CD4-positive, alpha-beta T cell treated with Interleukin-4 for 4 hours (primary cell): ENCODE measurements at places on chromosomes 6 and 20.

DNA sequence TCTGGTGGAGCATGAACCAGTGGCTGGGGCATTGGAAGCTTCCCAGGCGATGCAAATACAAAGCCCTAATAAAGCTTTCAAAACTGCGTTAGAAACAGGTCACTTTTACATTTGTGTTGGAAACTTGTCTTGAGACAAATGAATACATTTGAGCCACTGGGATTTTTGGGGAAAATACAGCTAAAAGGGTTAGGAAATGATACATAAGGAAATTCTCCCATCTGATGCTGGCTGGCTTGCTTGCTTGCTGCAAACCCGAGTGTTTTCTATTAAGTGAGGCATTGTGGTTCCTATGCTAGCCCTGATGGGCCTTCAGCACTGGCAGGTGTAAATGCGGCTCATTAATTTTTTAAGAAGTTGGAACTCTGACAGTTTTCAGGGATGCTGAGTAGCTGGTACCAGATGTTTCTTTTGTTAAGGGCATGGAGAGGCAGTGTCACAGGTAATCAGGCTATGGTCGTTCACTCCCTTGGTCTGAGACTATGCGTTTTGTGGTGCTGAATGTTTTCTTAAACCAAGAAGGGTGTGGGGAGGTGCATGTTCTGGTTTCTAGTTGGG lies 35.2 kb downstream of the RREB1 start:
- no peak for DNase-seq

- DNase-seq: no peak
Measured at GRCh38 chr6:3506200-3506599, 49.4 kb upstream of the SLC22A23 start.

DNA sequence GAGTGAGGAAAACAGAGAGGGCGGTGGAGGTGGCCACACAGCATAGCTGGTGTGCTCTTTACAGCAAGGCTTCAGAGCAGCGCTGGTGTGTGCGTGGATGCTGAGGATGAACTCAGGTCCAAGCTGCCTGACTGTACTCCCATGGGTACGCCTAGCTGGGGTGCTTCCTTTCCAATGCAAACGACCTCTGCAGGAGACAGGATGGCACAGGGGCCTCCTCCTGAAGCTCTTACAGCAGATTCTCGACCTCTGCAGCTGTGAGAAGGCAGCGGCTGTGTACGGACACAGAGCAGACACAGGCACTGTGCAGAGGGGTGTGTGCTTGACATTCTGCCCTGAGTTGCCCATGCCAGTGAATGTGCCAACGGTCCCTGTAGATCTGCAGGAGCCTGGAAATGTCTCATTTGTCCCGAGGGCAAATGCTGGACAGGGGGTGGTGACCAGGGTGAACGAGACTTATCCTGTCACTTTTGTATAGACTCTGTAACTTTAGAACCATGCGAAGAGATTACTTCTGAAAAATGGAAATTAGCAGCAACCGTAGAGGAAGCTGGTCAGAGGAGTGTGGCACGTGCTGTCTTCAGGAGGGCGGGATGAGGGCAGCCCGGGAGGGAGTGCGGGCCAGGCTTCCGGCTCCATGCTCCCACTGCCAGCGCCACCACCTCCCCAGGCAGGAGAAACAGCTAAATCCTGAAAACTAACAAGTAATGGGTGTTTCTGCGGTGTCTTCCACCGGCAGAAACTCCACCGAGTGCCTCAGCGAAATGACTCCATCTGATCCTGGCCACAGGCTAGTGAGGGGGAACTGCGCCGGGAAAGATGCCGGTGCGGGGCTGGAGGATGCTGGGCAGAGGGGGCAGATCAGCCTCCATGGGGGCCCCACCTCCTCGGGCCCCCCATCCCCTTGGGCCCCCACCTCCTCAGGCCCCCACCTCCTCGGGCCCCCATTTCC lies 120.9 kb upstream of the RPS6KA2 start:
- DNase-seq: no peak

DNA sequence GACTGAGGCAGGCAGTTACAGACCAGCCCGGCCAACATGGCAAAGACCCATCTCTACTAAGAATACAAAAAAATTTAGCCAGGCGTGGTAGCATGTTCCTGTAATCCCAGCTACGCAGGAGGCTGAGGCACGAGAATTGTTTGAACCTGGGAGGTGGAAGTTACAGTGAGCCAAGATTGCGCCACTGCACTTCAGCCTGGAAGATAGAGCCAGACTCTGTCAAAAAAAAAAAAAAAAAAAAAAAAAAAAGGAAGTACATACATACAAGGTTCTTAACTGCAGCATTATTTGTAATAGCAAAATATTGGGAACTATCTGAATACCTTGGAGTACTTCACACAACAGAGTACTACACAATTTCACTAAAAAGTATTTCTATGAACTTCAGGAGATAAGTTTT lies 183.5 kb upstream of the OLIG3 start:
- no peak for DNase-seq

- no peak for DNase-seq
Measured at GRCh38 chr6:167919349-167919748, 78.1 kb upstream of the KIF25 start.

GRCh38 chr20:50645253-50646068 lies 45.9 kb downstream of the RIPOR3 start:
- no peak for DNase-seq

GRCh38 chr6:53707108-53707897 lies 41.7 kb upstream of the KLHL31 start:
- DNase-seq: no peak

- no peak for DNase-seq
Measured at GRCh38 chr6:130167655-130168054, 55.1 kb downstream of the SAMD3 start.

DNA sequence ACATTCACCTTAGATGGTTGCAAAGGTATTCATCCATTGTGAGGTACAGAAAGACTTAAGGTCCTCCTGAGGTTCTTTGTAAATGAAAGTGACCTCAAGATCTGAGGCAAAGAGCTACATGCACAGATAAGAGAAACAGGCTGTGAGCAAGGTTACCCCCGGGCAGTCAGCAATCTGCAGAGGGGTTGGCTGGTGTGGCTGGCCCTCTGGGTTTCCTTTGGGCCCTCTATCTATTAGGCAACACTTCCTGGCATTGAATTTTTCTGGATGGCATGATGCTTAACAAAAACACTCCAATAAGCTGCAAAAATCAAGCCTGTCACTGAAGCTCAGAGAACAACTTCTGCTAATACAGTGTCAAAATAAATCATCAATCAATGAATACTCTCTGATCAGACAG lies 48.9 kb upstream of the RALGAPA2 start:
- no peak for DNase-seq

DNA sequence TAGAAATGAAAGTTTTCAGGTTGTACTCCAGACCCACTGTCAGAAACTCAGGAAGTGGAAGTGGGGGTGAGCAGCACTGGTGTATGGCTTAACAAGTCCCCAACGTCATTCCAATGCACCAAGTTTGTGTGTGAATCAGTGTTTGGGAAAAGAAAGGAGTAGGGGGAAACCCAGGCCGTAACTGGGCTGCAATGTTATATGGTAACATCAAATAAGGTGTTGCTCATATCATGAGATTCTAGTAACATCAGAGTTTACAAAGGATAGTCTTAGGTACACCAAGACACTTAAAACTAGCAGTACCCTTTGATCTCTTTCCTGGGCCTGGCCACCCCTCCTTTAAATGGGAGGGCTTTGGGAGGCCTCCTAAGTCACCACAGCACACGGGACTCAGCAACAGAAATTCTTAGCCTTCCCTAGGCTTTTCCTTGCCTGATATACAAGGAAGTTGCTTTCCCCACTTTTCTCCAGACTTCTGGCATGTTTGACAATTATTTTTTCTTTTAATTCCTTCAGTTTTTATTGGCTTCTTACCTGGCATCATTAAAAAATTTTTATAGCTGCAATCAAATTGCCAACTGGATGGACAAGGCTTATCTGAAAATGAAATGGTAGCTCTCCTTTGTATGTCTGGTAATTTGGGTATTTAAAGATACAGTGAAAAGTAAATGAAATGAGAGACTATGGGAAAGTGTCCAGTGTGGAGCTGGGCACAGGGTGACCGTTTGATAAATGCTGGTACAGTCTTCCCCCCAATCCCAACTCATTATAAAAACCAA lies 15.1 kb downstream of the E2F3 start:
- no peak for DNase-seq

DNA sequence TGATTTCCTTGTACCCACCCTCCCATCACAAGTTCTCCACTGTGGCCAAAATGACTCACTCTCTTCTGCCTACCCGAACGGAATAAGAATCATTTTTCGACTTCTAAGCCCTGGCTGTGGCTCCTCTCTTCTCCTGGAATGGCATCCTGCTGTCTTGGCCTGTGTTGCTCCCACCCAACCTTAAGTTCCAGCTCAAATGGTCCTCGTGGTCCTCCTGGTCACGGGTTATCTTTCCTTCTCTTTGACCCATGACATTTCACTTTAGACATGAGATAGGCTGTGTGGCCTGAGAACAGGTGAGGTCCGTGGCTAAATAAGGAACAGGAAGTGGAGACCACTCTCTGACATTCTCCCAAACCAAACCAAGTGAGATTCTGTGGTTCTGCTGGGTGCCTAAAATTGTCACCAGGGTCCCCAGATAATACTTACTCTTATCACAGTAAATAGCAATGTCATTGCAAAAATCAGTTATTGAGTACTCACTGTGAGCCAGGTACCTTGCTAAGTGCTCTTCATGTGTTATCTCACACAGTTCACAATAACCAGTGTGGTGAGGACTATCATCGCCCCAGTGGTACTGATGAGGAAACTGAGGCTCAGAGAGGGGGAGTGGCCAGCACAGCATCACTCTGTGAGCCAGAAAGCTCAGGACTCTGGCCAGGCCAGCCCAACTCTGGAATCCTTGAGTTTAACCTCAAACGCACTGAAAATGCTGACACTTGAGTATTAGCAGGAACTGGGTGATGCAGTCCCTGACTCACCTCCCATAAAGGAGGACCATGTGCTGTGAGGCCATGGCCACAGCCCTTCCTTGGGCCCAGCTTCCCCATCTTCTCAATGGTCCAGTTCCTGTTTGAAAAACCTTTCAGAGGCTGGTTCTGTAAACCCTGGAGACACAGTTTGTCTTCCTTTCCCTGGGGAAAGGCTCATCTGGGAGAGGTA lies 74.8 kb upstream of the SIRPA start:
- peak; percentile 13 for DNase-seq

DNA sequence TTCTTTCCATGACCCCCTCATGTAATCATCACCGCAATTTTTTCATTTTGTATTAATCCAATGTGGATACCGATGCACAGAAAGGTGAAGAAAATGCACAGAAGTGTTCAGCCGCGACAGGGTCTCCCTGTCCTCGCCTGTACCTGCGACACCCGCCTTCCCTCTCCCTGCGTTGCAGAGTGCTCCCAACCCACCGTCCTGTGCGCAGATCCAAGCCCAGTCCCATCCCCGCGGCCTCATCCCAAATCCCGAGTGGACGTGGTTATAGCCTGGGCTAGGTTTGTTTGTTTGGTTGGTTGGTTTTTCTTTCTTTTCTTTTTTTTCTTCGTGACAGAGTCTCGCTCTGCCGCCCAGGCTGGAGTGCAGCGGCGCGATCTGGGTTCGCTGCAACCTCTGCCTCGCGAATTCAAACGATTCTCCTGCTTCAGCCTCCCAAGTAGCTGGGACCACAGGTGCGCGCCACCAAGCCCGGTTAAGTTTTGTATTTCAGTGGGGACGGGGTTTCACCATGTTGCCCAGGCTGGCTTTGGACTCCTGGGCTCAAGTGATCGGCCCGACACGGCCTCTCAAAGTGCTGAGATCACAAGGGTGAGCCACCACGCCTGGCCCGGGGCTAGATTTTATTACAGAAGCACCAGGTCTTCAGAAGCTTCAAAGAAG lies 536 bp upstream of the RAET1G start:
- no peak for DNase-seq

DNA sequence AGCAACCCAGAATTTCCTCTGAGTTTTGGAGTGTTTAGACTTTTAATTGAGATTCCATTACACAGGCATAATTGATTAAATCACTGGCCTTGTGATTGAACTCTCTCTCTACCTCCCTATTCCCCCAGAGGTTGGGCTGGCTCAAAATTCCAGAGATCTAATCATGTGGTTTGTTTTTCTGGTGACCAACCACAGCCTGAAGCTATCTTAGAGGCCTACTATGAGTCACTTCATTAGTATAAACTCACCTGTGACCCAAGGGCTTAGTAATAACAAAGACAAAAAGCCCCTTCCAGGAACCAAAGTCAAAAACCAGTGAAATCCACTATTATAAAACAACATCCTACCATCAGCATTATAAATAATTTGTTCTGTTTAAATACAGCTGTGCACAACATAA lies 992.5 kb upstream of the CITED2 start:
- no peak for DNase-seq

DNA sequence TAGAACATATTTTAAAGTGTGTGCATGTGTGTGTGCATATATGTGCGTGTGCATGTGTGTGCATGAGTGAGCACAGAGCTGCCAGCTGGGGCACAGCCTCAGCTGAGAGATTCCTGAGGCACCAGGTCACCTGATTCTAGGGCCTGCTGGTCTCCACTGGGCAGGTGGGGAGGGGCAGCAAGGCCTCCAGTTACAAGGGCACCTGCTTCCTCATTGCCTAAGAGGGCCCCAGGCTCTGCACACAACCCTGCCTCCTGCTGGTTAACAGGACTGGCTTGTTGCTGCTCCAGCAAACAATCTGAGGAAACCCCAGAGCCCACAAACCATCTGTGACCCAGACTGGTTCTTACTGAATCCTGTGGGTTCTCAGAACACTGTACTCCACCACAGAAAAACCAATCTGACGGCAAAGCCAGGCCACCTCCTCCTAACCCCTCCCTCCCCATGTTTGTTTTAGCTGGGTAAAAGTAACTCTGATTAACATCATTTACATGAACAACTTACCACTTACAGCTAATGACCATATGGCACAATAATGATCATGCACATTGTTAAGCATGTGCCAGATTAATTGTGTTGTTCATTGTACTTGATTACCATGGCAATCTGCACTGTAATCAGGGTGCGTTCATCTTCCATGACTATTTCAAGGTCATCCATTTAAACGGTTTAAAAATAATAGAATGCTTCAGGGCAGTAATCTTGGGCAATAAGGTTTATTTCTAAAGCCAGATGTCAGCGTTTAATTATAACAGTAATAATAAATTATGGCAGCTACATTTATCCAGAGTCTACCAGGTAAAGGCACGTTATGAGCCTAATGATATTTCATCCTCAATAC lies 23.1 kb upstream of the UBE2J1 start:
- DNase-seq: peak; percentile 73

- DNase-seq: peak; percentile 31
Measured at GRCh38 chr6:37314487-37315156, 39.2 kb upstream of the RNF8 start.

DNA sequence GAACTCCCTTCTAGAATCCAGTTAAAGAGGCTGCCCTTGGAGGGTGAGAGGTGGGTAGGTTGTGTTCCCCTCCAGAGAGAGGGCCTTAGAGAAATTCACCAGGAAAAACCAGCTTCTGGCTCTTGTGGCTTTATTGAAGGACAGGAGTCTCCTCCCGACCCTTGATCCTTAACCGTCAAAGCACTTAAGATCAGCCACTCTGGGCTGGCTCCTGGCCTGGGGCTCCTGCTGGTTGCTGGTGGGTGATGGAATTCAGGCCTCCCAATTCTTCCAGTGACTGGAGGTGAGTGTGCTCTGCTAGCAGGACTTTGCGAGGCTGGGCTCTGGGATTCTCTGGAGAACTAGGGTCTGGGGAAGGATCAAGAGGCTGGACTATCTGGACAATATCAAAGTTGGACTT lies 75.6 kb upstream of the LGSN start:
- DNase-seq: no peak

- DNase-seq: no peak
Measured at GRCh38 chr20:50276119-50277063, 85.8 kb downstream of the CEBPB start.

GRCh38 chr20:63972312-63973159 lies 2.8 kb upstream of the ZNF512B start:
- no peak for DNase-seq

GRCh38 chr6:44179072-44179536 lies 20.5 kb downstream of the CAPN11 start:
- no peak for DNase-seq
